ENCODE measurements at places on chromosomes 4 and X.

DNA sequence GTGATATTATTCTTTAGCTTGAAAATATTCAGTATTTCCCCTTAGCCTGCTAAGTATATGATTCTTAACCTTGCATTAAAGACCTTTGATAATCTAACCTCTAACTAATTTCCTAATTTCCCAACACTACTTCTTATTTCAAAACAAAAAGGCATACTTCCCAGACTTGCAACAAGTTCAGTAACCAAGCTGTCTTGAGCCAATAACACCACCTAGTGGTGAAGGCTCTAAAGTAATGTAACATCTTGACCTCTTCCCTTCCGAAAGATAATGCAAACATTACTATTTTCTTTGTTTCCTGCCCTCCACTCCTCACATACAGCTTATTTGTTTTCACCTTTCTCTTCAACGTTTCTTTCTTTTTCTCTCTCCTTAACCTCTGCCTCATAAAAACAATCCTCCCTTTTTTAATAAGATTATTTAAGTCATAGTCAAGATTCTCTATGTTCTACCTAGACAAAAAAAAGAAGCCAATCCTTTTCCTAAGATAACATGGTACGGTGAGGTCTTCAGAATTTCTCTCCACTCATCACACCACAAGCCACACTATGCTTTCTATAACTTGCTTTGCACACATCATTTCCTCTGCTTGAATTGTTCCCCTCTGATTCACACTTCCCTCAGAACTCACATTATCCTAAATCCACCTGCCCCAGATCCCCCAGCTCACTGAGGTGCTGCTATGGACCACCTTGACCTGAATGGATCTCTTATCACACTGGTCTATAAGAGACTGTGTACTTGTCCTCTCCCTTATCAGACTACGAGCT lies 3.5 kb downstream of the FAT1 start:
- DNase-seq: no peak
- no peaks in the 10 kb centered on the region for H3K27me3 ChIP-seq
- no peaks in the 10 kb centered on the region for H3K36me3 ChIP-seq
- H3K4me3 ChIP-seq: no peak overlapping the region
- no peak overlapping the region for H3K27ac ChIP-seq

DNA sequence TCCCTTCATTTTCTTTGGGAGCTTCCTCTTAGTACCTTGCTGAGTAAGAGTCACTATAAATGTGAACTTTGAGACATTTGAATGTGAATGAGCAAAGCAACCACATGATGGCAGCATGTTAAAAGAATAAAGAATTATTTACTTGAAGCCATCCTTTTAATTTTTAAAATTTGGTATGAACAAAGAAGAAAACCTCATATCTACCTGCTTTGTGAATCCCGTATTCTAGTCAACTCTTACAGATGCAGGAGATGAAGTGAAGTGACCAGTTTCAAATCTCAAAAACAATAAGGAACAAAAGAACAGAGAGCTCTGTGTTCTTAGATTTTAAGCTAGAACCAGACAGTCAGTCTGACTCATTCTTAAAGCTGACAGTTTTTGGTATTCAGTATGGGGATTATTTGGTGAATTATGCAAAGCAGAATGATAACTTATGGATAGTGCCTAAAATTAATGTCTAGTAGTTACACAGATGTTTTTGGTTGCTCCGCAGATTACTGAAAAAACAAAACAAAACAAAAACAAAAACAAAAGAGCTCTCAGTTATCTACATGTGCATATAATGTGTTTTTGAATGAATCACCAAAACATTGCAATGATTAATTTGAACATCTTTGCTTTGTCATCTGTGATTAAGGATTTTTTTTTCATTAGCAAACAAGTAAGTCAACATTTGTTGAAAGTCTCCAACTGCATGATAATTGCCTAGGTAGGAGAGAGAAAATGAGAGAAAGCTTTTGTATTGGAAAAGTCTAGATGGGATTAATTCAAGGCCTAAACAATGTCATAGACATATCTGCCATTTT lies 48.2 kb upstream of the H2AZ1 start:
- H3K4me3 ChIP-seq: no peak overlapping the region
- H3K27ac ChIP-seq: no peak overlapping the region
- no peaks in the 10 kb centered on the region for H3K36me3 ChIP-seq
- H3K4me1 ChIP-seq: no peaks in the 10 kb centered on the region

DNA sequence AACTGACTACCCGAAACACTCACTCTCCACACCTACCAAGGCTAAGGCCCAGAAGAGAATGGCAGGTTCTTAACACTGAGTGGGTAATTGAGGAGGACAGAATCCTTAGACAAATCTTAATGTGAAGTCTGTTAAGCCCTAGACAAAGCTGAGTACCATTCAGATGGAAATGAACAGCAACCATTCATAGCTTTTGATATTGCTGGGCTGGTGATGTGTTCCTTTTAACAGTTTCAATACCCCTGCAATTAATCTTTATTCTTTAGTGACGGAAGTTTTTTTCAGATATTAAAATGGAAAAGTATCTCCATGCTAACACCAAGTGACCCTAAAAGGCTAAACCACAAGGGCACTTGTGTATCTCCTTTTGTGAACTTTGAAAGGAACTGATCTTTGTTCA lies 334.9 kb downstream of the OPHN1 start:
- H3K4me3 ChIP-seq: no peak overlapping the region
- no peaks in the 10 kb centered on the region for H3K27me3 ChIP-seq
- H3K36me3 ChIP-seq: no peaks in the 10 kb centered on the region
- no peaks in the 10 kb centered on the region for H3K4me1 ChIP-seq
- no peak for DNase-seq

- H3K36me3 ChIP-seq: no peaks in the 10 kb centered on the region
- H3K27ac ChIP-seq: no peak overlapping the region
- DNase-seq: no peak
- H3K27me3 ChIP-seq: no peaks in the 10 kb centered on the region
- no peak overlapping the region for H3K4me3 ChIP-seq
Measured at GRCh38 chr4:53505947-53506346, 85.3 kb downstream of the LNX1 start.

GRCh38 chr4:117135634-117136354 lies 50.4 kb upstream of the TRAM1L1 start:
- no peaks in the 10 kb centered on the region for H3K27me3 ChIP-seq
- no peaks in the 10 kb centered on the region for H3K4me1 ChIP-seq
- no peaks in the 10 kb centered on the region for H3K36me3 ChIP-seq
- no peak overlapping the region for H3K4me3 ChIP-seq
- H3K27ac ChIP-seq: no peak overlapping the region
- no peak for DNase-seq

DNA sequence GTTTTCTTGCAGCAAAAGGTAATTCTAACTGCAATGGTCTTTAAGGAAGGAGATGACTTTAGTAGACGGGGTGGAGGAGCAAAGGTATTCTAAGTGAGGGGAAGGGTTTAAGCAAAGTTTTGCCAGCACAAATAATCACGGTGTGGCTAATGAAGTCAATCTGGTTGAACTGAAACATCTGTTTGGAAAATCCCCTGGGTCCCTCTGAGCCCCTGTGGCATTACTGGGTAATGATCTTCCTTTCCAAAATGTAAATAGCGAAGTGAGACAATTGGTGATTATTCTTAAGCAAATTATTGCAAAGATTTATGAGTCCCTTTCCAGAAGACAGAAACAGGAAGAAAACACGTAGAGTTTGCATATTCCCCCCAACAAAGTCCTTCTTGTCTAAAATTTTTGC lies 47.2 kb downstream of the FGFBP1 start:
- no peak overlapping the region for H3K4me3 ChIP-seq
- no peaks in the 10 kb centered on the region for H3K4me1 ChIP-seq
- DNase-seq: no peak
- H3K36me3 ChIP-seq: no peaks in the 10 kb centered on the region
- no peaks in the 10 kb centered on the region for H3K27me3 ChIP-seq

DNA sequence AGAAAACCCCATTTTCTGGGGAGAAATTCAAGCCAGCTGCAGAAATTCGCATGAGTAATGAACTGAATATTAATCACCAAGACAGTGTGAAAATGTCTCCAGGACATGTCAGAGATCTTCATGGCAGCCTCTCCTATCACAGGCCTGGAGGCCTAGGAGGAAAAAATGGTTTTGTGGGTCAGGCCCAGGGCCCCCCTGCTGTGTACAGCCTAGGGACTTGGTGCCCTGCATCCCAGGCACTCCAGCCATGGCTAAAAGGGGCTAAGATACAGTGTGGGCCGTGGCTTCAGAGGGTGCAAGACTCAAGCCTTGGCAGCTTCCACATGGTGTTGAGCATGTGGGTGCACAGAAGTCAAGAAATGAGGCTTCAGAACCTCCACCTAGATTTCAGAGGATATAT lies 185.9 kb upstream of the GATB start:
- H3K27me3 ChIP-seq: no peaks in the 10 kb centered on the region
- no peaks in the 10 kb centered on the region for H3K36me3 ChIP-seq
- H3K27ac ChIP-seq: no peak overlapping the region
- no peaks in the 10 kb centered on the region for H3K4me1 ChIP-seq
- DNase-seq: no peak

DNA sequence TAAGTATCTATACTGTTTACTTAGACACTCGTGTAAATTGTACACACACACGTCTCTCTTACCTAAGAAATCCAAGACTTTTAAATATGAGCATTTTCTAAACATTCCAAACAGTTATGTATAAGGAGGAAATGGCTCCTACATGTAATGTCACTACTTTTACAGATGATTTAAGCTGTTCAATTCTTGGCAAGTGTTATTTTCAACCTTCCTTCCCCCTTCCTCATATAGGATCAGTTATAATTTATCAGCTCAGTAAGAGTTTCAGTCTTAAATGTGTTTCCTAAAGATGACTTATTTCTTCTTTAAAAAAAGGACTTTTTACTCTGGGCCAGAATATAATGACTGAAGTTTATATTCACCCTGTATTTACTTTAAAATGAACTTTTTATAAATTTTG lies 601.1 kb downstream of the ANKRD50 start:
- no peaks in the 10 kb centered on the region for H3K4me1 ChIP-seq
- H3K27ac ChIP-seq: no peak overlapping the region
- DNase-seq: no peak

GRCh38 chrX:103376118-103376978 lies at the start of gene BEX3:
BEX3 (plus strand) TSS chrX:103376538; CDS start chrX:103377522, 984 bp downstream.
- H3K4me1 ChIP-seq: no peaks in the 10 kb centered on the region
- H3K27me3 ChIP-seq: no peaks in the 10 kb centered on the region
- no peak within 1 kb of the TSS for H3K27ac ChIP-seq
- H3K36me3 ChIP-seq: peaks cover 3% of the 10 kb centered on the region
- peak; percentile 29 for DNase-seq

GRCh38 chr4:36771411-36772153 lies 473.0 kb upstream of the NWD2 start:
- no peak overlapping the region for H3K4me3 ChIP-seq
- no peaks in the 10 kb centered on the region for H3K27me3 ChIP-seq
- no peak overlapping the region for H3K27ac ChIP-seq
- no peaks in the 10 kb centered on the region for H3K4me1 ChIP-seq
- no peak for DNase-seq
- H3K36me3 ChIP-seq: no peaks in the 10 kb centered on the region

GRCh38 chrX:39360101-39360500 lies 558.8 kb downstream of the MID1IP1 start:
- DNase-seq: no peak
- no peaks in the 10 kb centered on the region for H3K36me3 ChIP-seq
- H3K27me3 ChIP-seq: no peaks in the 10 kb centered on the region

DNA sequence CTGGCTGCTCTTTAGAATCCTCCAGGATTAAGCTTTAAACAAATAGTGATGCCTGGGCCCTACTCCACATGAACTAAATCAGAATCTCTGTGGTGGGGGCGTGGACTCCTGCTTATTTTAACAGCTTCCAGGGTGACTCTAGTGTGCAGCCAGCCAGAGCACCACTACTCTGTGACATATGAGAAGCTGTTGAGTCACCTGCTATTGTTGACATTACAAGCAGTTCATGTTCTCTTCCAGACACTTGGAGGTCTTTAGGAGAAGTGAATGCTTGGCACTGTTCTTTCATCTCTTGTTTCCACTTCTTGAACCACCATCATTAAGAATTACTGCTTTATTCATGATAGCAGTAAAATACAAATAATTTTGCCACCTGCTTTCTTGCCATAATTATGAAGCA lies 426 bp upstream of the C4orf51 start:
- DNase-seq: no peak
- H3K4me3 ChIP-seq: no peak overlapping the region
- H3K36me3 ChIP-seq: no peaks in the 10 kb centered on the region
- H3K4me1 ChIP-seq: no peaks in the 10 kb centered on the region

GRCh38 chr4:127229855-127230608 lies 402.7 kb upstream of the INTU start:
- no peaks in the 10 kb centered on the region for H3K36me3 ChIP-seq
- no peak overlapping the region for H3K27ac ChIP-seq
- H3K27me3 ChIP-seq: no peaks in the 10 kb centered on the region
- no peak for DNase-seq

- no peak overlapping the region for H3K27ac ChIP-seq
- no peaks in the 10 kb centered on the region for H3K27me3 ChIP-seq
- no peak for DNase-seq
- H3K4me3 ChIP-seq: no peak overlapping the region
- no peaks in the 10 kb centered on the region for H3K36me3 ChIP-seq
- H3K4me1 ChIP-seq: peaks cover 11% of the 10 kb centered on the region
Measured at GRCh38 chr4:25953740-25954139, 39.7 kb downstream of the SMIM20 start.

DNA sequence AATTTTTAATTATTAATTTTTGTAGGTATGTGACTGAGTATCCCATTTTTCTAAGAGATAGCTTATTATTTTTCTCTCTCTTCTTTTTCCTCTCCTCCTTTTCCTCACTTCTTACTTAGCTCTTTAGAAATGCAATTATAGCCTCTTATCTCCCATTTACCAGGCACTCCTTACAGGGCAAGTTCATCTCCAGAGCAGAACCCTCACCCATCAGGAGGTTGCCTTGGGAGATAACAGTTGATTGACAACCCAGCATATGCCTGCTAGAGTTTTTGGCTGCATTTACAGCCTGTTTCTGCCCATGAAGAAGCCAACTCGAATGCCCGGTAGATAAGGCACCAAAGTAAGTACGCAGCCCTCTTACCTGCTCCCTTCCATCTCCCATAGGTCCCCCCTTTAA lies 572.9 kb upstream of the ZFP42 start:
- H3K4me3 ChIP-seq: no peak overlapping the region
- H3K27ac ChIP-seq: no peak overlapping the region
- H3K4me1 ChIP-seq: no peaks in the 10 kb centered on the region
- DNase-seq: no peak

- no peak for DNase-seq
- no peak overlapping the region for H3K27ac ChIP-seq
- H3K4me1 ChIP-seq: no peaks in the 10 kb centered on the region
- H3K4me3 ChIP-seq: no peak overlapping the region
- H3K36me3 ChIP-seq: no peaks in the 10 kb centered on the region
Measured at GRCh38 chrX:3501833-3502535, 155.5 kb upstream of the MXRA5 start.

All from iPS DF 6.9 (cell line).